ENCODE measurements at places on chromosomes 7 and 10. TPM values are rescaled to one million over a fixed set of nuclear protein-coding genes. Genes with fewer than 3 reads are reported as not detected.

The PAX4 gene
- polyA plus RNA-seq, result not detected

The AKR1D1 gene
- polyA plus RNA-seq, result not detected

The EMX2 gene
- polyA plus RNA-seq, result not detected

The UBTD1 gene
- polyA plus RNA-seq, result 1.2 TPM
